ENCODE measurements at places on chromosomes 13 and 19.

- DNase-seq, result peak; percentile 76
These were observed 31.9 kb upstream of the FEM1A start for GRCh38 chr19:4759388-4760284.

GRCh38 chr19:558770-559439, 13.5 kb upstream of the BSG start:
- no peak for DNase-seq

DNA sequence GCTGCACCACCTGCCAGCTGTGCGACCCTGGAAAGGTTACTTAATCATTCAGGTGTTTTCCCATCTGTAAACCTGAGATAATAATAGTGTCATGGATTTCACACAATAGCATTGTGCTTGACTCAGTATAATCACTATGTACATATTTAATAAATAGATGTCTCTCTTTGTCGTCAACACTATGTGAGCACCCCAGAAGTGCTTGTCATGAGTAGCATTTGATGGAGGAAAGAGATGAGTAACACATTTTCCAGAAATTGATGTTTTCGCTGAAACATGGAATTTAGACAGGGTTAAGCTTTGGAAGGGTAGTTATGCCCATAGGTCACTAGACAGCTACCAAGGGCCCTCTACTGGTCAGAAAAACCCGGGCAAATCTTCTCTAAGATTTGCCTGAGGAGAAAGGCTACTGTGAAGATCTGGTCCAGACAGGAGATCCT, 9.5 kb upstream of the MBNL2 start:
- DNase-seq, result peak; percentile 44

- DNase-seq, result no peak
These were observed 69.9 kb downstream of the GPC5 start for GRCh38 chr13:91468301-91468700.

DNA sequence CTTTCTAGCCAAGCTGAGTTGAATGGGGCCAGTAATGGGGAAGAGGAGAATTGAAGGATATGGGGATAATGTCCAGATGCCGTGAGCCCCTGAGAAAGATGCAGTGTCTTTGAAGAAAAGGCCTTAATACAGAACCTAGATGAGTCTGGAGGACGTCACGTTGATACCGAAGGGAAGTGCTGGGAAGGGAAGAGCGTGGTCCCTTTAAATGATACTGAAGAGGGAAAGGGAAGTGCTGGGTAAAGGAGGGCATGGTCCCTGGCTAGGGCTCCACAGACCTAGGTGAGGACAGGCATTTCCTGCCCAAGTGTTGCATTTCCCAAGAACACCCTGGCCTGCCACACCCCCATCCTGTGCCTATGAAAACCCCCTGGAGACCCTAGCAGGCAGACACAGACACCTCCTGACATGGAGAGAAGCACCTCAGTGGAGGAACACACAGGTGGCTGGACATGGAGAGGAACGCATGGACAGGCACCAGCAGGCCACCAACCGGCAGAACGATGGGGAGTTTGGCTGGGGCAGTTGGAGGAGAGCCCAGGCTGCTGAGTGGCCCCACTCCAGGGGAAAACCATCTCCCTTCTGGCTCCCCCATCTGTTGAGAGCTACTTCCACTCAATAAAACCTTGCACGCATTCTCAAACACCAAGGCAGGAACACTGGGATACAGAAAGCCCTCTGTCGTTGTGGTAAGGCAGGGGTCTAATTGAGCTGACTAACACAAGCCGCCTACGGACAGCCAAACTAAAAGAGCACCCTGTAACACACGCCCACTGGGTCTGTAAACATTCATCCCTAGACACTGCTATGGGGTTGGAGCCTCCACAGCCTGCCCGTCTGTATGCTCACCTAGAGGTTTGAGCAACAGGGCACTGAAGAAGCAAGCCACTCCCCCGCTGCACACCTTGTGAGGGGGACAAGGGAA, 34.9 kb upstream of the POMP start:
- DNase-seq, result no peak

DNA sequence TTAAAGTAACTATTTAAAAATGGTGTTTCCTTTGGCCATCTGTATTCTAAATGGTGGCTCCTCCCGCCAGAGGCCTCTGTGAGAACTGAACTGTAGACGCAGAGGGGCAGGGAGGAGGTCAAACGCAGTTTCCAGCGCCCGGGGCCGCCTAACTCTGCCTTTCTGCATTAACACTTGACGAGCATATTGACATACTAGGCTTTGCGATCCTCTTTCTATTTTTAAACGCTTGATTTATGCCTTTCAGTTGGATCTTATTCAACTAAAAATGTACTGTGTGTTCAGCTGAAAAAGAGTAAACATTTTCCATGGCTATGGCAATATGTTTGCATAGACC, 74.7 kb downstream of the SPACA7 start:
- DNase-seq, result no peak

DNA sequence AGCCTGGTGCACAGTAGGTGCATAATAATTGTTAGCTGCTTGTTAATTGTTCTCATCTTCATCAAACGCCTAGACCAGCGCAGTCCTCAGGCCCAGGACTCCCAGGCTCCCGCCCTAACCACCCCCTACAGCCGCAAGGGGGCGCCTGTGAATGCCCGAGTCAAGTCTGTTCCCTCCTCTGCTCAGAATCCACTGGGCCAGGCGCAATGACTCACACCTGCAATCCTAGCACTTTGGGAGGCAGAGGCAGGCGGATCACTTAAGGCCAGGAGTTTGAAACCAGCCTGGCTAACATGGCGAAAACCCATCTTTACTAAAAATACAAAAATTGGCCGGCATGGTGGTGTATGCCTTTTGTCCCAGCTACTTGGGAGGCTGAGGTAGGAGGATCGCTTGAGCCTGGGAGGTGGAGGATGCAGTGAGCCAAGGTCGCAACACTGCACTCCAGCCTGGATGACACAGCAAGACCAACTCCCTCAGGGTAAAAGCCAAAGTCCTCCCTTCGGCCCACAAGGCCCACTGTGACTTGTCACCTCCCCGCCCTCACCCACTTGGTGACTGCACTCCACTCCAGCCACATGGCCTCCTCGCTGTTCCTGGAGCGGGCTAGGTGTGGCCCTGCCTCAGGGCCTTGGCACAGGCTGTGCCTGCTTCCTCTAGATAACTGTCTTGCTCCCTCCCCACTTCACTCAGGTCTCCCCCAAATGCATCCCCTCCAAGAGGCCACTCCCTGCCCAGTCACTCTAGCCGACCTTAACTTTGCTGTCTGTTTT, 9.1 kb downstream of the ZNF653 start:
- peak; percentile 83 for DNase-seq

DNA sequence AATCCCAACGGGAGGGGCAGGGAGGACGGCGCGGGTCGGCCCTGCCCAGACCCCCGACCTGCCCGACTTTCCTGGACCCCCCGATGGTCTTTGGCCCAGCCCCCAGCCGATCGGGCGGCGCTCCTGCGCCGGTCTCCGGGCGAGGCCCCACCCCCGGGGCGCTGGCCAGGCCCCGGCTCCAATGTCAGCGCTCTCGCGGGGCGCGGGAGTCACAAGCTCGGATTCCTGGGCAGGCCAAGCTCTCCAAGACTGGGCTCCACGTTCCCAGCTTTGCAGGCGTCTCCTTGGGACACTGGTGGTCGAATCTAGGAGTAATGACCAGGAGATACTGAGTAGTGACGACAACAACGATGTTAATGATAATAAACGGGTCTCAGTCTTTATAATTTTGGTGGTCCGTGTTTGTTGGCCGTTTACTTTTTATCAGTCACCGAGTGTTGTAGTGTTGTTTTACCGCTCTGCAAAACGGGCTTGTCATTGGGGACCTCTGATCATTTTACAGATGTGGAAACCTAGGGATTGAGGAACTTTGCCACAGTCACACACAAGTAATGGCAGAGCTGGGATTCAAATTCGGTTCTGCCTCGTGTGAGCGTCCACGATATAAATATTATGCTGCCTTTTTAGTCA, 545 bp downstream of the RAD23A start:
- DNase-seq, result peak; percentile 78

DNA sequence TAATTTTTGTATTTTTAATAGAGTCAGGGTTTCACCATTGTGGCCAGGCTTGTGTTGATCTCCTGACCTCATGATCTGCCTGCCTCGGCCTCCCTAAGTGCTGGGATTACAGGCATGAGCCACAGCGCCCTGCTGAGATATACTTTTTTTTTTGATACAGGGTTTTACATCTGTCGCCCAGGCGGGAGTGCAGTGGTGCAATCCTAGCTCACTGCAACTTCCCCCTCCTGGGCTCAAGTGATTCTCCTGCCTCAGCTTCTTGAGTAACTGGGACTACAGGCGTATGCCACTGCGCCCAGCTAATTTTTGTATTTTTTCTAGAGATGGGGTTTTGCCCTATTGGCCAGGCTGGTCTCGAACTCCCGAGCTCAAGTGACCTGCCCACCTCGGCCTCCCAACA, 2.0 kb downstream of the COLGALT1 start:
- DNase-seq, result no peak

GRCh38 chr19:32138416-32138815, 207.0 kb upstream of the ZNF507 start:
- DNase-seq, result no peak

DNA sequence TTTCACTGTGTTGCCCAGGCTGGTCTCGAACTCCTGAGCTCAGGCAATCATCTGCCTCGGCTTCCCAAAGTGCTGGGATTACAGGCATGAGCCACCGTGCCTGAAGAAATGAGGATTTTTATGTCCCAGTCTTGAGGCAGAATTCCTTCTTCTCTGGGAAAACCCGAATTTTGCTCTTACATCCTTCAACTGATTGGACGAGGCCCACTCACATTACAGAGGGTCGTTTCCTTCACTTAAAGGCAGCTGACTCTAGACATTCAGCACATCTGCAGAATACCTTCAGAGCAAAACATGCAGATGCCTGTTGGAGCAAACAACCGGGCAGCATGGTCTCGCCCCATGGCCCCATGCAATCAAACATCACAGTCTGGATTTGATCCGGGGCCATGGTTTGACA, 36.3 kb upstream of the NFIC start:
- DNase-seq, result no peak

DNA sequence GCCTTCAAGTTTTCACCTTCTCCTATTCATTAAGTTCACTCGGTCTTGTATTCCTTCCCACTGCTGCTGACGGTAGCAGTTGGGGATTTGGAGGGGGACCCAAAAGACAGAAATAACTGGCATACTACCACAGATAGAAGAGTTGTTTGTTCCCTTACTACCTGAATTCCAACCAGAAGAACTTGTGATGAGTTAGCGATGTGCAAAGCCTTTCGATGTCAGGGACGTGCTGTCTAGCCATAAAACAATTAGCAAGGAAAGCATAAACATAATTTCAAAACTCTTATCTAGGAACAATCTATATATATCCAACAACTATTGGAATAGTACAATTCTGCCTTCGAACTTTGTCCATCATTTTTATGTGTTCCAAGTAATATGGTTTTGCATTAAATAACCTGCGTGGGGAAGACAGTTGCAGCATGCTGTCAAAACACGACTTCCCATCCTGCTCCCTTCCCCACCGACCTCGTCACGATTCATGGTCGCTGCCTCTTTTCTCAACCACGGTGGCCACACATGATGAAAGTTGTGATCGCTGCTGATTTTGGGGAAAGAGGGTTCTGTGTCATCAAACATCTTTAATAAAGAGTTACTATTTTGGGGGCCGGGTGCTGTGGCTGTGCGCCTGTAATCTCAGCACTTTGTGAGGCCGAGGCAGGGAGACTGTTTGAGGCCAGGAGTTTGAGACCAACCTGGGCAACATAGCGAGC, 3.8 kb upstream of the SLC7A9 start:
- no peak for DNase-seq

DNA sequence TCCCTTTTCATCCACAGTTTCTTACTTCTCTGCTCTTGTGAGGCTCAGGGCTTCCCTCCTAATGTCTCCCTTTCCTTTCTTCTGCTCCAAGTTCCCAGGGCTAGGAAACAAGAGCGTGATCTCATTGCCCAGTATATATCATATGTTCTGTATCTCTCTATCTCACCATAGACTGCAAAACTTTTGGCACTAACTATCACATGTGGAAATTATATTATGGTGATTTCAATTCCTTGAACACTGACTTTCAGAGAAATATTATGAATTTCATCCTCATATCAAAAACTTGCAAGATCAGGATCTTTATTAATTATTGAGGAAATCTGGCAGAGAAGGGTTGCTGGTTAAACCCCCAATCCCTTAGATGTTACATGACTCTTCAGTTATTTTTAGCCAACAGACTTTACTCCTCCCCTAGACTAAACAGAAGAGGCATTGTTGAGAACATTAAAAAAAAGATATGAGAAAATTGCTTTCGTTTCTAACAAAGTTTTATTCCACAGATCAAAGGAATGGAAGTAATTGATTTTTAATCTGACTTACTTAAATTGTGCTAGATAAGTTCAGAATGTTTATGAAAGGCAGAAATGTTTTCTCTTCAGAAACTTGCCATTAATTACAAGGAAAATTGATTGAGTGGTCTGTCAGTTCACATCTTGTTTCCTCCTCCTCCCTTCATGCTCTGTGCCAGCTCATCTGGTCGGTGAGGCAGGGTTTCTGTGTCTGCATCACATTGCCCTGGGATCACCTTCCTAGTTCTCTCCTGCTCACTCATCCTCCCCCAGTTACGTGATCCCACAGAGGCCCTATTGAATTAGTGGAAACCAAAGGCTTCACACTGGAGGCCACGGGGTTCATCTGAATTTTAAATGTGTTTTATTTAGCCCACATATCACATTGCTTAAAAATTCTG, 378.5 kb downstream of the LMO7 start:
- DNase-seq, result no peak

GRCh38 chr13:71863254-71863865, 3.6 kb downstream of the DACH1 start:
- no peak for DNase-seq

DNA sequence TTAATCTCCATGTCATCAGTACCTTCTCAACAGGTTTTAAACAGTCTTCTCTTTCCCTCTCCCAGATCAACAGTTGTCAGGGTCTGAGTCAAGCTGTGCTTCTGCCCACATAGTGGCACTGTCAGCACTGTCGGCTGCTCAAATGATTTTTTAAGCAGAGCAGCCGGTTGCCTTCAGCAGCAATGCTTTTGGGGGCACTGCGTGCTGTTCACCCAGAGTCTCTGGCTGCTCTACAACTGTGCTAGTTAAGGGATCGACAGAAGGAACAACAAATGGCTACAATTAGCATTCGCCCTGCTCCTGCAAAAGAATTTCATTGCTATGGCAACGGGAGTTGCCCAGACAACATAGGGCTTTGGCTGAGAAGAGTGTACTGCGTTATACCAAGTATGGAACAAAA, 412.9 kb downstream of the DIAPH3 start:
- DNase-seq, result no peak

DNA sequence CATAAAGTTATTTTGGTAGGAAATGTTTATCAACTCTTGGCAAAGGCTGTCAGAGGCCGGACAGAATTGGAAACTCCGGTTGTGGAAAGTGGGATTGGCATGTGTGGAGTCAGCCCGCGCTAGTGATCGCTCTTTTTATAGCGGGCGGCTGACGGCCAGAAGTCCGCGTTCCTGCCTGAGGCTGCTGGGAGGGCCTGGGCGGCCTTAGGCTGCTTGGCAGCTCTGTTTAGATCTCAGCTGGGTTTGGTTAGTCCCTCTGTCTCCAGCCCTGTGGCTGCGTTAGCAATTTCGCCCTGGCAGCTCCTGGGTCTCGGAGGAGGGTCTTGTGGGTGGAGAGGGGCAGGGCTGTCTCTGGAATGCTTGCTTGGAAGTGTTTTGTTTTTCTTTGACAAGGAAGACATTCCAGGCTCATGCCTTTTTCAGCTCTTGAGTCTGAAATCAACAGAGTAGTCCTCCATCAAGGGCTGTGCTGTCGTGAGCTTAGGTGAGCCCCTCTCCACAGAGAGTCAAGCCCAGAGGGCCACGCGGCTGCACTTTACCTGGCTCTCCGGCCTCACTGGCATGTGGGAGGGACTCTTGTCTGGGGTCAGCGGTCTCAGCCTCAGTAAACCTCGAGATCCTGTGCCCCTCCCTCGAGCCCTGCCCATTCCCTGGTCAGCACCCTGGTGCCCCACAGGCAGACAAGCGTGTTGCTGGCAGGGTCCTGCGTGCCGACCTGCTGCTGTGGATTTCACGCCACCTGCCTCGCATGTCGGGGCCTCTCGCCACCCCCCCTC, 22.5 kb downstream of the DOT1L start:
- no peak for DNase-seq

Data from ACHN (cell line).